NCI-H2171 (cell line): ENCODE measurements at places on chromosomes 11 and 22.

GRCh38 chr22:30217698-30218560 is 28.6 kb downstream of the LIF start:
- DNase-seq, result no peak

- DNase-seq, result no peak
Observed at GRCh38 chr22:34379825-34380224, 459.5 kb upstream of the LARGE1 start.

GRCh38 chr11:113690619-113691569 is 15.2 kb downstream of the TMPRSS5 start:
- no peak for DNase-seq

DNA sequence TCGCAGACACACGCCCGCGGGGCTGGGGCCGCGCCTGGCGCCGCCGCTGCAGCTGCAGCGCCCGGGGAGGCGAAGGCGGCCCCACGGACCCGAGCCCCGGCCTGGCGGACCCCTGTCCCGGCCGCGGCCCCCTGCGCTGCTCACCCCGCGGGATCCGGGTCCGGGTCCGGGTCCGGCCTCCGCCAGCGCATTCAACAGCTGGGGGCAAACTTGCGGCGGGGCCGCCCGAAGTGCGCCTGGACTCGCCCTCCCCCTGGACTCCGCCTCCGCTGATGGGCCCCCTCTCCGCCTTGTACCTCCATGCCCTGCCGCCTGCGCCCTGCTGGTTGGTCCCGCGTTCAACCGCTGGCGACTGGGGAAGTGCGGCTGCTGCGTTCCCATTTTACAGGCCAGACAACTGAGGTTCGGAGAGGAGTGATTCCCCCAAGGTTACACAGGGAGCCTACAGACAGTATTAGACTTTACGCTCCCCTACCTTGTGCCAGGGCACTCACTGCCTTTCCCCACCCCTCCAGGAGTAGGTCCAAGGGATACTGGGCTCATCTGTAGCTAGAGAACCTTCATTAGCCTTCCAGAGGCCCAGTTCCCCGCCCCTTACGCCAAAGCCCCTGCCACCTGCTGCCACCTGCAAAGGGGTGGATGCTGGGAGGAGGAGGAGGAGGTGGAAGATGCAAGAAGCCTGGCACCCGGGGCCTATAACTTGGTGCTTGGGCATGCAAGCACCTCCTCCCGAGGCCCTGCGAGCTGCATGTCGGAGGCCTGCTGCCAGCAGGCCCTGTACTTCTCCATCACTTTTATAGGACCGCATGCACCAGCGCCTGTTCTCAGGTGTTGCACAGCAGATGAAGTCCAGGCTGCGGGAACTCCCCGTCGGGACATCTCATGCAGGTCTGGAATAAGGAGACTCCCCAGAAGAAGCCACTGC is 694 bp upstream of the ELFN2 start:
- no peak for DNase-seq

GRCh38 chr11:122399375-122399774 is 256.1 kb upstream of the UBASH3B start:
- DNase-seq, result no peak

DNA sequence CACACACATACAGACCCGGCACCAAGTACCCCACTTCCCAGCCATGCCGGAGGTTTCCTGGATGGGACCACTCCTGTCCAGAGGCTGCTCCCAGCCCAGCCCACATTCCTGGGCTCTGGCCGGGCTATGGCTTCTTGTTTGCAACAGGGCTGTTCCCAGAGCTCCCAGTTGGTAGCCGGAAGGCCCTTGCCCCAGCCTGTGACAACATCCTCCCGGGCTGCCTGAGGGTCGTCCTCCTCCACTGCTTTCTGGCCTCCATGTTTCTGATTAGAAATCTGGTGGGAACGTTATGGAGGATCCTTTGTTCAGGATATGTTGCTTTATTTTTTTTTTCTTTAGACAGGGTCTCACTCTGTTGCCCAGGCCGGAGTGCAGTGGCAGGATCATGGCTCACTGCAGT is 952 bp upstream of the CYP2D6 start:
- DNase-seq, result no peak

DNA sequence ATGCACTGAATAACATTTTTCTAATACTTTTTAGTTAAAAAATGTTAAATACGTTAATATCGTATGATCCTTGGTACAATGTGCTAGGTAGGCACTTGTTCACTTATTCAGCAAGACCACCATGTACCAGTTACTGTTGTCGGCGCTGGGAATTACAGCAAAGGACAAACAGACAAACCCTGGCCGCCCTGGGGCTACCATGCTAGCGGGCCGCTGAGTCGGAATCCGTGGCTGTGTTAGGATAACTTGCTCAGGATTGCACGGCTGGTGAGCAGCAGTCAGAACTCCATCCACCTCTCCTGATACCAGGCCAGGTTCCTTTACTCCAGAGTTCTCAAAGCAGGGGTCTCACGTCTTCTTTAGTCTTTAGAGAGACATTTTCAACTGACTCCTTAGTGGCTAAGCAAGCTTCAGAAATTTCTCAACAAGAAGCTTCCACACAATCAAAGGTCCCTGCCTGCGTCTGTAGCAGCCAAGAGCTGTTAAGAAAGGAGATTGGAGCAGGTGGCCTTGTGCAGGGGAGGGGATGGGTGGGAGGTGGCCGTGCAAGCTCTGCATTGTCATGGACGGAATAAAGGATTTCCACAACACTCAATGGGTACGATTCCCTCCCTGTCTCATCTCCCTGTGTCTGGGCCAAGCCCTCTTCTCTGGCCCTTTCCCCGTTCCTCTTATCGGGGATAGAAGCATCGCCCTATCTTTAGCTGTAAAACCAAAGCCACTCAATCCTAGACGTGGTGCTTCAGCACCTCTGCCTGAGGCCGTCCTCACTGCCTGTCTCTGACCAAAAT is 39.8 kb upstream of the NNMT start:
- DNase-seq, result no peak

GRCh38 chr22:45010532-45010900 is 711 bp upstream of the PHF21B start:
- DNase-seq, result peak; percentile 34

DNA sequence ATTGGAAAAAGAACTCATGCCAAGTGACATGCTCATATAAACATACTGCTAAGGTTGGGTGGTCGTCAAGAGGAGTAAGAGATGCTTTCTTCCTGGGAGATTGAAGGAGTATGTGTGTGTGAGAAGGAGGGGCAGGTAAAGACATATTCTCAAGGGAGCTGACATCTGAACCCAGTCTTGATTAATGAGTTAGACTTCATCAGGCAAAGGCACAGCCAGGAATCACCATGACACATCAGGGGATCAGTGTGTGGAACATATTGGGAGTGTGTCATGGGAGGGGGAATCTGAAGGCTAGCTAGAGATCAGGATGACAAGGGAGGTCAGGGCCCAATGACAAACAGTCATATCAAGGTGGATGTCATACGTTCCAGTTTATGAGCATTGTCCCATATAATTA is 14.9 kb downstream of the CNTF start:
- DNase-seq, result no peak

GRCh38 chr11:130945896-130946295 is 29.6 kb upstream of the SNX19 start:
- no peak for DNase-seq

- no peak for DNase-seq
Observed at GRCh38 chr22:19803736-19804267, 43.2 kb downstream of the TBX1 start.

DNA sequence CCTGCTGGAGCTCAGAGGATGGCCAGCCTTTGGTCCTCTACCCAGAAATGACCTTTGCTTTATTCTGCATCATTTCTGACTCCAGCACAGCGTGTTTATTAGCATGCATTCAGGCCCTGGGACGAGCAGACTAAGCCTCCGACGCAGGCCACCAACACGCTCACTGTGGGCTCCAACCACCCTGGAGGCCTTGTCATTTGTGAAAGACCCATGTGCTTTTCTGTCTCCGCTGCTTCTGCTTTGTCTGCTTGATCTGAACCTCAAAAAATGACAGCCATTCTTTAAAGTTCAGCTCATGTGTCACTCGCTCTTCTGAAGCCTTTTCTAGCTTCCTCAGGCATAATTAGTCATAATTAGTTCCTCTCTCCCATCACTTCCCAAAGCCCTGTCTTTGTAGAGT is 109.1 kb upstream of the TIMP3 start:
- no peak for DNase-seq

DNA sequence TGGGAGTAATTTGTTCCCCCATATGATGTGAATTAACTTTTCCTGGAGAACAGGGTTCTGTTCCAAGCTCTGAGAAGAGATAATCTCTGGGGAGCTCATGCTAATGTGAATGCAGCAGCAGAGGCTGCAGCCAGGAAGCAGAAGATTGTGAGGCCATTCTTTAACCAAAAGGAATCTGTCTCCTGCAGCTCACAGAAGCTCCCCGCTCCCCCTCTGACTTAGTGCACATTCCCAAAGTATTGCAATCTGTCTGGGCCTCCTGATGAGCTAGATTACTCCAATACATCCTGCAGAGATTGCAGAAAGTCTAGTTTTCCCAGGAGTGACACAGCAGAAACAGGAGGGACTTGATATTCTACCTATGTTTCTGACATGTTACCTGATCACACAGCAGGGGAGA is 420.6 kb upstream of the FAT3 start:
- DNase-seq, result no peak

DNA sequence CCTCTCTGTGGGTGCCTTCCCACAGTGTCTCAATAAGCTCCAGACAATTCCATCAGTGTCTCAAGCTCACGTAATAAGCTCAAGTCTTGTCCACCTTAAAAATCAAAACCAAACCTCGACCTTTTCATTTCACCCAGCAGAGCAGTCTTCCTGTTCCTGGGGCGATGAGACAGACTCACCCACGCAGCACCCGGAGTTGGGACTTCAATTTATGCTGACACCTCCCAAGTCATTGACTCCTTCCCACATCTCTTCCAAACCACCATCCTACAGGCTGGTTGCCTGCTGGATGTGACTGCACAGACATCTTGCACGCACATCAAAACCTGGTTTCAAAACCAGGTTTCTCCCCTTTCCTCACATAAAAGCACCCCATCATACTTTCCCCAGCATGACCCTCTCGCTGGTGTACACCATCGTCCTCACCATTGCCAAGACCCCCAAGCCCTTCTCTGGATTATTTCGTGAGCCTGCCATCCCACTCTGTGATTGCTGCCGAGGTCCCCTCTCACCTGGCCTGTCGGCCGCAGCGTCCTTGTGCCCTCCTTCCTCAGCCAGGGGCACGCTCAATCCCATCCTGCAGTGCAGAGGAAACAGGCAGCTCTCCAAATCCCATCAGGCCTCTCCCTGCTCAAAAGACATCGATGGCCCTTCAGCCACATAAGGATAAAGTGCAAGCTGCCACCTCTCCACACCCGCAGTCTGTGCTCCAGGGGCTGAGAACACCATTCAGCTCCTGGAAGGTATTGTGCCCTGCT is 45.1 kb upstream of the FBXO3 start:
- no peak for DNase-seq

GRCh38 chr22:49548356-49549202 is 279.1 kb downstream of the BRD1 start:
- no peak for DNase-seq

DNA sequence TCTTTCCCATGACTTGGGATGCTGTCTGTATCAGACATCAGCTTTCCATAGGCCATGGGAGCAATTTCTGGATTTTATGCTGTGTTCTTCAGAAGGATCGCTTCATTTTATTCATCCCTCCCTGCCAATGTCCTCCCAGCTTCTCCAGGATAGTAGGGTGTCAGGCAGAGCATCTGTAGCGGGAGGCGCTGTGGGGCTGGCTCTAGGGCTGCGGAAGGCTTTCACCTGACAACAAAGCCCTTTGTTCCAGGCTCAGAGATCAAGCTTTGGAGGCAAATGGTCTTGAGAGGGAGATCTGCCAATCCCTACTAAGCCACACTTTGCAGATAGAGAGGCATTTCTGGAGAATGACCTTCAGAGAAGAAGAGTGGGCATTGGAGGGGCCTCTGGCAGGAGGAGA is 29.5 kb upstream of the FTH1 start:
- no peak for DNase-seq

DNA sequence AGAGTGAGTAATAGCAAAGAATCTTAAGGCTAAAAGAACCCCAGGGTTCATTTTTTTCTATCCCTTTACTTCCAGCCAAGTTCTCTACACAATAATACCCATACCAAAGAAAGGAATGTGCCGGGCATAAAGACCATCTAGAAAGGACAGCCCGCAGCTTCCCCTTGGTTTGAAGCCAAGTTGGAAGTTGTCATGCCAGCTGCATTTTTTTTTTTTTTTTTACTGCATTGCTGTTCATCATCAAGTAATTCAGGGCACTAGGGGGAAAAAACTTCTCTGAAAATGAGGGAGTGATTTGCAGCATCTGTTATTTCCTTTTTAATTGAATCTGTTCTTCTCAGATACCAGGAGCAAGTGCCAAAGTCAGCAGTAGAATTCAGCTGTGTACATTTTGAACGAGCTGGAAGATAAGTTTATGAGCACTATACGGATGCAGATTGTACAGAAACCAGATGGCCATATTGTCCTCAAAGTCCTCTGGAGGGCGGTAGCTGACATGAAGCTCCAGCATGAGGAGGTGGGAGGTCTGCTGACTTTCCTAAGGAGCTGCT is 56.4 kb downstream of the UBASH3B start:
- DNase-seq, result no peak

GRCh38 chr11:57566005-57566904 is 1.2 kb downstream of the UBE2L6 start:
- DNase-seq, result no peak

GRCh38 chr11:62169935-62170334 is 20.1 kb upstream of the SCGB1D1 start:
- DNase-seq, result no peak

GRCh38 chr11:15113381-15113780 is 1.3 kb upstream of the INSC start:
- no peak for DNase-seq

DNA sequence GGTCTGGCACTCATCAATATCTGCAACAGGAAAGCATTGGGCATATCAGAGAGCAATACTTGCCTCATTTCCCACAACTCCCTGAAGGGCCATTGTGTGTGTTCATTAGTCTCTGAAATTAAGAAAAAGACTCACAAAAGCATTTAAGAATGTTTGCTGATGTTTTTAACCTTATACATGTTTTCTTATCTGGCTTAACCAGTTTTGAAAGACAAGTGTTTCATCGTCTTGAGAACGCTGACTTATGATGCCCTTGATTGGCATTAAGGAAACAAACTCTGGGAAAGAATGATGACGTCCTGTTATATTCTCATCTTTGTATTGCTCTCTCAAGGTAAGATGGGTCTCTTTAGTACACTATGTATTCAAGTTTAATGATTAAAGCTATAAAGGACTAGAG is 32.0 kb downstream of the SCUBE2 start:
- DNase-seq, result no peak

DNA sequence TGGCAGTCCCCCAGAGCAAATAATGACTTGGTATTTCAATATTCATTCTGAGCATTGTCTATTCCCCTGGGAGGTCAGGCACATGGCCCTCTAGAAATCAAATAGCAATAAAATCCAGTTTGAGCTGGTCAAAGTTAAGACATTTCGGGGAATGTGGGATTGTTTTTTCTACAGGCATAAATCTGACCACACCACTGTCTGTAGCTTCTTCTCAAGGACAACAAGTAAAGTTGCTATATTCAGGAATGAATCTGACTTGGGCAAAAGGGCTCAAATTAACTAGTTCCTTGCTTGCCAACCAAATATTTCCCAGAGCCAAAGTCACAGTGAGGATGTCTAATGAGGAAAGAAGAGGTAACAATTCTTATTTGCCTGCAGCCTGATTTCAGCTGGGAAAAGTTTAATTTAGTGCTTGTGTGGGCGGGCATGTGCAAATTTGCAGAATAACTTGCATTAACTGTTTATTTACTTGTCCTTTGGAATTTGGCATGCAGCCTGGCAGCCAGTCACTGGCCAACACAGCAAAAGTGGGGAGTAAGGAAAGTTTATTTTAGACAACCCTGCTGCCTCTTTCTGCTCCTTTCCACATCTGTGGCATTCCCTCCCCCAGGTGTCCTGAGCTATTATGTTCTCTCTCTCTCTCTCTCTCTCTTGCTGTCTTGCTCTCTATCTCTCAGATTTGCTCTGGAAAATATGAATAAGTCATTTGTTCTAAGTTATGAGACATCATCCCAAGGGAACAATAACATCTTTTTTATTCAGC is 51.2 kb upstream of the ARHGAP20 start:
- DNase-seq, result peak; percentile 9
